ENCODE measurements at places on chromosomes 3 and 15.
A peak's percentile ranks its signal among the peaks of the same experiment; 100 is the strongest.

GRCh38 chr3:111763968-111764367 is 95.1 kb upstream of the PHLDB2 start:
- peak; percentile 64 for DNase-seq

DNA sequence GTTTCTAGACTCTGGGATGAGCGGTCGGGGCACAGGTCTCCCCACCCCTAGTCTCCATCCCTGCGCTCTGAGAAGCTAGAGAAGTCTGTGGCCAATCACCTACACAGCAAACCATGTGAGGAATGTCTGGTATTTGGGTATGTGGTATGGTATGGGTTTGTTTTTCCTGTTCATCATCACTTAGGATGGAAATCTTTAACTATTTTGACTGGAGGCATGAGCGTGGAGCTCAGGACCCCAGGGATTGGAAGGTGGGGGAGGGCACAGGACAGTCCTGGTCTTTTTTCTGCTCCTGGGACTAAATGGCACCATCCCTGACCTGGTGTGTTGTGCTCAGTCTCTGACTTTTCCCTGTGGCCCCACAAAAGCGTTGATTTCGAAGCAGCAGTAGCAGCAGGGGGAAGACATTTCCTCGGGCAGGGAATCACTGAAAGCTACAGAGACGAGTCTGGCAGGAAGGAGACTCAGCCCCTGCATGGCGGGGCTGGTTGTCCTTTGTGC is 191.7 kb upstream of the TPM1 start:
- DNase-seq: peak; percentile 87

DNA sequence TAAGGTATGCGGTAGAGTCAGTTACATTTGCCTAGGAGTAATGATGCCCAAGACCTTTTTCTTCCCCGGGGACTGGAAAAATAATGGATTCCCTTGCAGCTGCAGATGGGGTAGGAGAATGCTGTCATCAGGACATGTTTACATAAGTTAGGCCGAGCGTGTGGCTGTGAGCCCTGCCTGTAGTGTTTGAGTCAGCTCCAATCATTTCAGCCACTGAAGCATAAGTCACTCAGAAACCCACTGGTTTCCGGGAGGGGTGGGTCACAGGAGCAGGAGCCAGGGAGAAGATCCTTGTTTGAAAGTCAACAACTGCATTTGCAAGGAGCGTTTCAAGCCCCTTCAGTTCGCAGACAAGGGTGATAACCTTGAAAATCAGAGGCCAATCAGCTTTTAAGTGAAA is 562.3 kb downstream of the MCTP2 start:
- DNase-seq: no peak

DNA sequence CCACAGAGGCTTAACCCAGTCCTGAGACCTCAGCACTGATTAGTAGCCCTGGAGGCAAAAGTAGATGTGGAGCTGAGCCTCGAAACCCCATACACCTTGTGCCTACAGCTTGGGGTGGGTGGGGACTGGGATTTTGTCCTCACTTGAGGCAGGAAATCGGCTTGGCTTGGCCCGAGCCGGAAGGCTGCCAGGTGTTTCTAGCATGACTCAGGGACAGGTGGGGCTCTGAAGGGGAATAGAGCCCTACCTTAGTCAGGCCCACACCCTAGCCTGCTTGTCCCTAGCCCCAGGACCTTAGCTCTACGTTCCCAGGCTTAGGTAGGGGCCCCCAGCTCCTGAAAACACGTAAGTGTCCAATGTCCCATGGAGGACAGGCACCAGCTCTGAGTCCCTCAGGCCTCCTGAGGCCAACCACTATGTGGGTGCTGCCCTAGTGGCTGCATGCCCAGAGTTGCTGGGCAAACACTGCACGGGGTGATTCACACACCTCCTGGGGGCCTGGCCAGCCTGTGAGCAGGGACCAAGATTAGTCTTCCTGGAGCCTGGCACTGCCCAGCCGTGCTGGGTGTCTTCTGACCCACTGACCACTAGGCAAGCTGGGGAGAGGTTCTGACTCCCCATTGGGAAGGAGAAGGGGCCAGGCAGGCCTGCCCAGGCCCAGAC is 3.1 kb downstream of the MST1R start:
- peak; percentile 27 for DNase-seq

- DNase-seq: no peak
Measured at GRCh38 chr3:143699424-143699823, 148.8 kb downstream of the SLC9A9 start.

DNA sequence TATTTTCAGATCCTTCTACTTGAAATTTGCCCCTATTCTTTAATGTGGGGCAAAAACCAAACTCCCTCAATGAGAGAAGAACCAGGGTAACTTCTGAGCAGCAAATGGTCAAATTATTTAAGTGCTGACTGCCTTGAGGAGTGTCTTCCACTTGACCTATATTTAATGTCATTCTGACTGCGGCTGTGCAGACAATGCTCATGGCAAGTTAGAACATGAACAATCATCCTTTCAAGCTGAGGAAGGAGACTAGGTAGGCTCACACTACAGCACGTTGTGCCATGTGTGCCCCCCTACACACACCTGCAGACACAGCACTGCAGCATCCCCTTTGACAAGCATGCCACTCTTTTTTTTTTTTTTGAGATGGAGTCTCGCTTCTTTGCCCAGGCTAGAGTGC is 98.2 kb downstream of the OSBPL10 start:
- DNase-seq: no peak

- DNase-seq: no peak
Measured at GRCh38 chr3:95352471-95352870, 1289.6 kb downstream of the NSUN3 start.

- no peak for DNase-seq
Measured at GRCh38 chr3:30548600-30548999, 57.8 kb upstream of the TGFBR2 start.

- peak; percentile 66 for DNase-seq
Measured at GRCh38 chr3:58383476-58383875, 50.2 kb downstream of the PDHB start.

DNA sequence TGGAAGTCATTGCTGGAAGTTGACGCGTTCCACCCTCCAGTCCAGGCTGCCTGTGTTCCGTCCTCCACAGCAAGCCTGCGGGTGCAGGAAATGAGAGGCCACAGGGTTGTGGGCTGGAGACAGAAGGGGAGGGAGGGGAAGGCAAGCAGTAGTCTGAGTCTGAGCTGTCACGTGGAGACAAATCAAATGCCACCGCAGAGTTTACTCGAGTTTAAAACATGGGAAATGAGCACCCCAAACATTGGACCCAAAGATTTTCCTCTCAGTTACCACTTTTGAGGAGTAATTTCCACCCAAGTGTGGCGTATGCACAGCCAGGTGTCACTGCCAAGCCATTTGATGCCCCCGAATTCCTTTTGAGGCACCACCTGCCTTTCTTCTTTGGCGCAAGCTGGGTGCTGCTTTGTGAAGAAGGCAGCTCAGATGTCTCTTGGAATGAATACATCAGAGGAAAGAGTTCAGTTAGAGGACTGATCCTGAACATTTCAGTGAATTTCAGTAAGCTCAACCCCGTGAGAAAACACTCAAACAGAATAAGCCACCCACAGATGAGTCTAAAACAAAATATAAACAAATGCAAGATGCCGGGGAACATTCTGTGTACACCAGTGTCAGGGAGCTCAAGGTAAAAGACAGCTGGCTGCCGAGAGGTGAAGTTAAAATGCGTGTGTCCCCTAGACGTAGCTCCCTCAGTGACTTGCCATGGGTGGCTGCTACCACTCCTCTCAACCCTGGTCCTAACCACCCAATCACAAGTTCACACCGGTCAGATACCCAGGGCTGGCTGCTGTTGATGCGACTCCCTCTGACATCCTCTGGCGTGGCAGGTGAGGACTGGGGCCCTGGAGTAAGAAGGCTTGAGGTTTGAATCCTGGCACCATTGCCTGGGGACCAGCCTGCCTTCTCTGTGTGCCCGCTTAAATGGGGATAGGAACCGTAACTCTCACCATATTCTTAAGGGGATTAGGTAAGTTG is 203.8 kb downstream of the UACA start:
- DNase-seq: peak; percentile 61

DNA sequence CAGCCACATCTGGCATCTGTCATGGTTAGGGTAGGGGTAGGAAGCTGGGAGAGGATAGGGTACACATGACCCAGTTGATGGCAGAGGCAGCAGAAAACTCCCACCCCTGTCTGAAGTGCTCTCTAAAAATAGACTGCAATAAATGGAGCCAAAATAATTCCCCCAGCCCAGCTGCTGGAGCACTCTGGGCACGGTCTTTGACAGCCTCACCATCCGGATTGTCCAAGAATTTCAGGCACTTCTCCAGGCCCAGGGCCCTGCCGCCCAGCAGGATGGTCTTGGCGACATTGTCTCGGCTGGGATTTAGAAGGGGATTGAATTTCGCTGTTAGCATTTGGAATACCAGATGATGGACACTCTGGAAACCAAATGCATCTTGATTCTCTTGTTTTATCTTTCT is 103.7 kb downstream of the IQSEC1 start:
- DNase-seq: no peak

DNA sequence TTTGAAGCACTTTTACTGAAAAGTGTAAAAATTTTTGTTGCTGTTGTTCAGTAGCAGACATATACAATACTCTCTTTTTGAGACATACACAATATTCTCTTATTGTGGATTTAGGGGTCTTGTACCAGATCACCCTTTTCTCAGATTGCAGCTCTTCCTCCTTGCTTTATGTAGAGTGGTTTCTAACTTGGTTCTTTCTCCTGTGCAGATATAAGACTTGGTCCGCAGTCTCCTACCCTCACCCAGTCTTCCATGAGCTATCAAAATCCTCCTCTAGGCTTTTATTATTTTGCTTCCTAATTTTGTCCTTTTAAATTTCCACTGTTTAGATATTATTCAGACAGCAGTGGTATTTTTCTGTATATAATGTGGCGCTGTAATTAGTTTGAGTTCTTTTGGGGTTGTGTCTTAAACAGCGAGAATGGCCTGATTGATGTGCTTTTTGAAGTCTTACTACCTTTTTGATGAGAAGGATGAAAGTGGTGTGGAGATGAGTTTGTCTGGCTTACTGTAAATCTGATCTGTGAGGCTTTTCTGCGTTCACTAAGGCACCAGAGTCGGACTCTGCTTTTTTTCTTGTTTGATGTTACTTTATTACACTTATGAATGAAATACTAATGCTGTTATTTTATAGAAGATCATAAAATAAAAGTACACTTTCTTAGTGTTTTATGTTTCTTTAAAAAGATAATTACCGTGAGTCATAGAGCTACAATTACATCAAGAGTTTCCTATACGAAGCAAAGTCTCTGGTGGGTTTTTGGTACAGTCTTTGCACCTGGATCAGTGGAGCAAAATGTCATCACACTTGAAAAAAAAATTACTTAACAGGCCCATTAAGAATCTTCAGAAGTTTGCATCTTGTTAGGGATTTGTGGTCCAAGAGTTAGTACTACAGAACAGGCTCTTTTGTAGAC is 27.8 kb downstream of the FNDC3B start:
- no peak for DNase-seq

- no peak for DNase-seq
Measured at GRCh38 chr3:193946945-193947344, 189.0 kb upstream of the HES1 start.

DNA sequence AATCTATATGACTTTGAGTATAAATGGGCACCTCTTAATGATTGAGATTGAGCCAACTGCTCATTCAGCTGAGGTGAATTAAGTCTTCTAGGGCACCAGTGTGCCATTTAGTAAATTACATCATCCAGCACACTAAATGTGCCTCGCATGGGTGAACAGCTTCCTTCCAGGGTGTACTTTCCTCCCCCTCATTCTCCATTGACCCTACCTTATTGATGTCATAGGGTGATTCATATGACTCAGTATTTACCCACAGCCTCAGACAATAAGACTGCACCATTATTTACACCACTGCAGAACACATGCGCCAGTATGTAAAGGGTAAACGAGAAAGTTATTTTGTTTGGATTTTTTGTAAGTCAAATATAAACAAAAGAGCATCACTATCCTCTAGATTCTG is 185.2 kb upstream of the ARL6 start:
- no peak for DNase-seq

- peak; percentile 22 for DNase-seq
Measured at GRCh38 chr3:156353563-156353962, 201.4 kb downstream of the SSR3 start.

DNA sequence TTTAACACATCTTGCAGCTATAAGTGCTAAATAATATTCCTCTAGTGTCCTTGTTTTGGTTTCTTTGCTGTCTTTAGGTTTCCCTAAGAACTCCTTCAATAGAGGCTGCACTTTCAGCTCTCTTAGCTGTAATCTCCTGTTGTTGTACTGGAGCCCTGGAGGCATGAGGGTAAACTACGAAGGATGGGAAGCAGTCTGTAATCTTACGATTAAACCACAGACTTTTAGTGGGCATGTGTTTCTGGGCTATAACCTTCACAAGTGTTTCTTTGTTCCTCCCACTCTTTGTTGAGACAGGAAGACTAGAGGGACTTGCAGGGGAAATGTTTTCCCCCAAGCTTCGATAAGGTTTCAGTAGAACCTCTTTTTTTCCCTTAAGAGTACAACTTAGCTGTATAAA is 1058.1 kb downstream of the NSUN3 start:
- no peak for DNase-seq

- DNase-seq: peak; percentile 87
Measured at GRCh38 chr3:155664925-155665695, 79.8 kb downstream of the PLCH1 start.

Data from cardiac fibroblast (primary cell).